ENCODE measurements at places on chromosomes 2 and 18.

GRCh38 chr2:118250001-118250400 lies 161.7 kb downstream of the INSIG2 start:
- peak; percentile 72 for DNase-seq

DNA sequence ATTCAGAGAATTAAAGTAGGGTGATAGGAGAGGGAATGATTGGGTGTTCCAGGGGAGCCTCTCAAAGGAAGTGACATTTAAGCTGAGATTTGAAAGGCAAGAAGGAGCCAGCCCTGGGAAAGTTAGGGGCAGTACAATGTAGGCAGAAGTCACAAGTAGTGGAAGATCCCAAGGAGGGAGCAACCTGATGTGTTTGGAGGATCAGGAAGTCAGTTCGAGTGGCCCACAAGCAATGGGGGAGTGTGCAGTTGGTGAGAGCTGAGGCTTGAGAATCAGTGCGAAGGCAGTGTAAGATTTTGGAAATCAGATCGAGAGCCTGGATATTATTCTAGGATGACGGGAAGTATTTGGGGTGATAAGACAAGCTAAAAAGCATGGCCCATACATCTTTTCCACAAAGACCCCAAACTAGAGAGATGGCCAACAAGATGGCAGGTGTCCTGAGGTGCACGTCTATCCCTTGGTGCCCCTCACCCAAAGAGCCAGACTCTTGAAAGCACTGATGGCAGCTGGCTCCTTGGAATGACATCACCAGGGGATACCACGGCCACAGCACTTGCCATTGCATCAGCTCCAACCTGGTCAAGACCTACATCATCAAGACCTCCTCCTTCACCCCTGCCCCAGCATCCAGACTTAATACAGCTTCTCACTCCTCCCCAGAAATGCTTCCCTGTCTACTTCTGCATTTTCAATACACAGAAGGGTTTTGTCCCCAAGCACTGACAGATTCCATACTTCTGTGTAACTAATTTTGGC lies 127.3 kb downstream of the BCL2 start:
- DNase-seq, result no peak

DNA sequence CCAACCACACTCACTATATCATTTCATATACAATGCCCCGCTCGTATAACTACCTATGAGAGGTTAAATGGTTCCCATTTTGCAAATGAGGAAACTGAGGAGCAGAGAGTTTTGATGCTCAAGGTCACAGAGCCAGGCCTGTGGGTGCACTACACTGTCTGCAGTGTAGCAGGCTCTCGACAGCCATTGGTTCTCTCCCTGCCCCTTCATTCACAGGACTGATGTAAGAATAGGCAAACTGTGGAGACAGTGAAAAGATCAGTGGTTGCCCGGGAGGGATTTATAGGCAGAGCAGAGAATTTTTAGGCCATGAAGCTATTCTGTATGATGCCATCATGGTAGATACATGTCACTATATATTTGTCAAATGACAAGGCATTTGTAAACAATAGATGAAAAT lies 39.0 kb upstream of the LBH start:
- DNase-seq, result no peak

DNA sequence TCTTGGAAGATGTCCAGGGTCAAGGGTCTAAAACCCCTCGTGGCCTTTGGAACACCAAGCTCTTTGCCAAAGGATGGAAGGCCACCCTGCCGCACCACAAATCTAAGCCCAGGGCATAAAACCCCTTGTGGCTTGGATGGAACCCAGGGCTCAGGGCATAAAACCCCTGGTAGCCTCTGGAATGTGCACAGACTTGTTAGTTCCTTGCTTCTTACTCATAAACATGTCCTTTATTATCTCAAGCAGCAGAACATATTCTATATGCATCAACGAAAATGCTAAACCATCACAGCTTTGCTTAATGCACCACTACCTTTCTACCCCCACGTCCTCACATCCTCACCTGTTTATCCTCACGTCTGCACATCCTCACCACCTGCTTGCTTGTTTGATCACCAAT lies 998.0 kb downstream of the DSC3 start:
- DNase-seq, result no peak

GRCh38 chr2:25341011-25341727 lies 556 bp downstream of the DNMT3A start:
- DNase-seq, result no peak

DNA sequence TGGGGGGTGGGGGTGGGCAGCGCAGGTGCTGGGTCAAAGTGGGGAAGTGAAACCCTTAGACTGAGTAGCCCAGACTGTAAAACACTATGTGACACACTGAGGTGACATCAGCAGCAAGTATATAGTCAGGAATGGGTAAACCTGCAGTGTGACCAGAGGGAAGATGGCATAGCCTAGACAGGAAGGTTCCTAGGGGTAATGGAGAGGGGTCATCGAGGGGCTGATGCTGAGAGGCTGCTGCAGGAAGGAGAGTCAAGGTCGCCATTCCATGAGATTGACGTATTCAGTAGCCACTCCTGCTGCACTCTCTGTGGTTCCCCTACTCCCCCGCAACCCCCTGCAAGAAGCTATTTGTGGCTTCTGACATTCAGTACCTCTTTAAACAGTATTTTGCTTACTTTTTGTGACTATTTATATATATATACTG lies 111.7 kb downstream of the CHST9 start:
- no peak for DNase-seq

DNA sequence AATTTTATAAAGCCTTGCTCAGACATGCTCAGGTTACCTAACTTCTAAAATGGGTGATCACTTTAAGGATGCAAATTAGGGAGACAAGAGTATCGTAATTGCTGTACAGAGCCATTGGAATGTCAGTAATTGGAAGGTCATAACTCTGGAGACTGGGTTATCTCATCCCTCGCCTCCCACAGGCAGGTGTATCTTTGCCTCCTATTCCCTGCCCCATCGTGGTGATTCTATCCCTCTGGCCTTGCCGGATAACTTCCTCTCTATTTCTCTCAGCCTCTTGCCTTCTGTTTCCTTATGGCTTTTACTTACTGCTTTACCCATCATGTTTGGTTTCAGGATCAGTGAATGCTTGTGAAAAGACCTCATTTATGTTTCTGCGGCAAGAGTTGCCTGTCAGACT lies 2.5 kb downstream of the PDK1 start:
- no peak for DNase-seq

GRCh38 chr18:79699653-79700052 lies 20.1 kb downstream of the CTDP1 start:
- no peak for DNase-seq

GRCh38 chr2:74982577-74982976 lies 24.1 kb downstream of the POLE4 start:
- peak; percentile 41 for DNase-seq

- DNase-seq, result no peak
Measured at GRCh38 chr18:76953156-76953555, 130.8 kb downstream of the ZNF236 start.

- DNase-seq, result peak; percentile 93
Measured at GRCh38 chr2:65300761-65301711, 73.4 kb downstream of the ACTR2 start.

- DNase-seq, result no peak
Measured at GRCh38 chr2:117126656-117127055, 687.8 kb upstream of the DDX18 start.

DNA sequence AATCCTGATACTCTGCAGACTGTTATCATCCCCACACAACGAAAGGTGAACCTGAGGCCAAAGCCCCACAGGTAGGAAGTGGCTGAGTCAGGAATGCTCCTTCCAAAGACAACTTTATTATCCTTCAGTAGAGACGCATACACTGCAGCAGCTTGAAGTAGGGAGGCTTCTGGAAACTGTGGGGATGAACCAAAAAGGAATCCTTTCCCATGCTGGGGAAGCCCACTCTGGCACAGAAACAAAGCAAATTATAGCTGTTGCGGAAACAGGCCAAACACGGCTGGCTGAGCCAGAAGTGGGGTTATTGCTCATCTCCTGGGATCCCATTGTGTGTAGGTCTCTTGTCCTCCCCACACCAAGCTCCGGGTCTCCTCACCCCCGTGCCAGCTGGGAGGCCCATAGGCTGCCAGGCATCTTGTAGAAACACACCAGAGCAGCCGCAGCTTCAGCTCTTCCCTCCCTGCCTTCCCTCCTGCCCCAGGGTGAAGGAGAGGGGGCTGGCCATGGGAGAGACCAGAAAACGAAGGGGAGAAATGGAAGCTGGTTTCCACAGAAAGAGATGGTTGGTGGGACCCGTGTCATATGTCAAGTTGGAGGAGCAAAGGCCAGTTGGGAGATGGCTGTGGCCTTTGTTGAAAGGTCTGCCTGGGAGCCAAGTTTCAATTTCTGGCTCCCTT lies 176.9 kb upstream of the NABP1 start:
- no peak for DNase-seq

DNA sequence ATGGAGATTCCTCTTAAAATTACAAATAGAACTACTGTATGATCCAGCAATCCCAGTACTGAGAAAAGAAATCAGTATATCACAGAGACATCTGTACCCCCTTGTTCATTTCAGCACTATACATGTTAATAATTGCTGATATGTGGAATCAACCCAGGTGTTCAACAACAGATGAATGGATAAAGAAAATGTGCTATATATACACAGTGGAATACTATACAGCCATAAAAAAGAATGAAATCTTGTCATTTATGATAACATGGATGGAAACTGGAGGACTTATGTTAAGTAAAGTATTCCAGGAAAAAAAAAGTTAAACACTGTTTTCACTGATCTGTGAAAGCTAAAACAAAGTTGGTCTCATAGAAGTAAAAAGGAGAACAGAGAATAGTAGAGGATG lies 124.7 kb downstream of the TAF4B start:
- no peak for DNase-seq

DNA sequence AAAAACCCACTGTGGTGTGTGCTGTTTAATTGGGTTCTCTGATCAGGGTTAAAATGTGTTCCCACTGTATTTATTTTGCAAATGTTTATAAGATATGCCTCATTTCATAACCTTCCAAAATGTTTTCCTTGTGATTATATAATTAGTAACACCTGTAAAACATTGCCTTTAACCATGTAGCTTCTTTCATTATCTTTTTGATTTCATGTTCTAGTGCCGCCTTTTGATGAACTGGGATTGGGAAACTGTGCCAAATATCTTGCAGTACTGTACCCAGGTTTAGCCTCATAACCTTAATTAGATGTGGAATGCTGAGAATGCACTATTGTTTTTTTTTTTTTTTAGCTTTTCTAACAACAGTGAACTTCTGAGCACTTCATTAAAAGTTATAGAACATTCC lies 96.9 kb downstream of the TANC1 start:
- DNase-seq, result peak; percentile 67

DNA sequence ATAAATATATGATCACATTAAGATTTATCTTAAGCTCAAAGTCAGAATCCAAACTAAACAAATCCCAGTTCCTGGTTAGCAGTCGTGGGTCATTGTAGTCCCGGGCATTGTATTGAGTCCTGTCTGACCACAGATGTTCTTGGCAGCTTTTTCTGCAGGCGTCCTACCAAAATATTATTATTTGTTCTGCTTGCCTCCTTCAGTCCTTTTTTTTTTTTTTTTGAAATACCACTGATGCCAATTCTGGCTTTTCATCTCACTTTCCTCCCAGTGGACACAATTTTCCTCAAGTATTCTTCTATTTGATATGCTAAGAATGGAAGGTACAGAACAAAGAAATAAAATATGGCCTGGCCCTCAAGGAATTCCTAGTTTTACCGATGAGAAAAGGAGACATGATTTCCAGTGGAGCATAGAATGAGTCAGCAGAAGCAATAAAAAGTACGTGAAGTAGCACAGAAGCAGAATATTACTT lies 151.6 kb downstream of the CSRNP3 start:
- DNase-seq, result peak; percentile 20

DNA sequence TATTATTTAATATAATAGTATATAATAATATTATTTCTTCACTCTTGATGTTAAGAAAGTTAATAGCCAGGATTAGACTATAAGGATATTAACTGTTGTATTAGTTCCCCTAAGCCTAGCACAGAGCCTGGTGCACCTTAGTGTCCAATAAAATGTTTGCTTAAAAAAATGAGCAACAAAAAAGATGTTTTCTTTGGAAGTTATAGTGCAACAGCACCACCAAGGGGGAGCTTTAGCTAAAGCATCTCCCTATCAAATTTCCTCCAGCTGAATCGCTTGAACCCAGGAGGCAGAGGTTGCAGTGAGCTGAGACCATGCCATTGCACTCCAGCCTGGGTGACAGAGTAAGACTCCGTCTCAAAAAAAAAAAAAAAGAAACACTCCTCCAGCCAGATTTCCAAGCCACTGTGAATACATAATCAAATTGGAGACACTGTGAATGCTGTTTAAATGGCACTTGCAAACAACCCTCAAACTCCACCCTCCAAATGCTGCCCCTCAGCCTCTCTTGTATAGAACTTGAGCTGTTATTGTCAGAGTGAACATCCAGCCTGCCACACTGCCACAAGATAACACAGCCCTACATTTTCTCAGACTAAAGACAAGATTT lies 221.9 kb downstream of the DYM start:
- DNase-seq, result peak; percentile 56

GRCh38 chr2:186459009-186459408 lies 27.1 kb upstream of the ZC3H15 start:
- DNase-seq, result peak; percentile 3
